ENCODE measurements at places on chromosomes 3 and 15. TPM values are rescaled to one million over a fixed set of nuclear protein-coding genes. Genes with fewer than 3 reads are reported as not detected.
A peak's percentile ranks its signal among the peaks of the same experiment; 100 is the strongest.

The ADAMTSL3 gene
- total RNA-seq = 20.0 TPM

The TNNC1 gene
- 1.2 TPM for total RNA-seq

The MORC1 gene
- not detected for total RNA-seq

The SNX22 gene
- total RNA-seq = not detected

The DUOXA2 gene
- total RNA-seq = 0.42 TPM

The DNAH12 gene
- 0.39 TPM for total RNA-seq

The ATP13A4 gene
- total RNA-seq = under 0.01 TPM

The MPI gene
- 43.2 TPM for total RNA-seq

The HYAL3 gene
- total RNA-seq = 2.1 TPM

The DUOX1 gene
- total RNA-seq = 0.58 TPM

The TM4SF4 gene
- total RNA-seq = 0.11 TPM

DNA sequence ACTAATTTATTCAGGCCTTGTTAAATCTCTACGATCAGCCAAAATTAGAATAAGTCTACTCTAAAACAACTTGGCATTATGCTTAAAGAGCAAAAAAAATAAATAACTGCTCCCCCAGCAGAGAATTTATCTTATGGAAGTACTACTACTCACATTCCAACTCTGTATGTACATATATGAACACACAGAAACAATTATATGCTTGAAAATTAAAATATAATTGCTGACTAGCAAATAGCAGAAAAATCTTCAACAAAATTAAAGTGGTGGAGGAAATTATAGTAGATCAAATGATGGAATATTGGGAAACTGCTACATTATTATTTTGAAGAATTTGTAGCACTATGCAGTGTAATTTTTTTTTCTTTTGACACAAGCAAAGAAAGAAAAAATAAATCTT lies 580.9 kb downstream of the MECOM start:
- H3K4me3 ChIP-seq = no peak overlapping the region
- H3K36me3 ChIP-seq = no peaks in the 10 kb centered on the region
- no peak for DNase-seq

DNA sequence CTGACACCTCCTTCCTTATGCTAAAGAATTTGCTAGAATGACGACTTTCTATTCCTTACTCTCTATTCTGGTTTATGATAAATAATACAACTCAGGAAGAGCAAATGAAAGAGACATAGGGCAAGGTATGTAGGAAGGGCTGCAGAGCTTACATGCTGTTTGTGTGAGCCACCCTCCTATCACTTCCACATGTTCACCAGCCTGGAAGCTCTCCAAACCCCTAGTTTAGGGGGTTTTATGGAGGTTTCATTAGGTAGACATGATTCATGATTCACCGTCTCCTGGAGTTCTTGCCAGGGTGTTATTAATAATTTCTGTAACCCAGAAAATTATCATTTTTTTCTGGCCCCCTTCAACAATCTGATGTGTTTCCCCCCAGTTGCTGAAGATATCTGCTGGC lies 172.1 kb upstream of the COL8A1 start:
- H3K27ac ChIP-seq = no peak overlapping the region
- H3K27me3 ChIP-seq = no peaks in the 10 kb centered on the region
- no peak overlapping the region for H3K4me3 ChIP-seq
- no peak for DNase-seq
- H3K4me1 ChIP-seq = no peaks in the 10 kb centered on the region

DNA sequence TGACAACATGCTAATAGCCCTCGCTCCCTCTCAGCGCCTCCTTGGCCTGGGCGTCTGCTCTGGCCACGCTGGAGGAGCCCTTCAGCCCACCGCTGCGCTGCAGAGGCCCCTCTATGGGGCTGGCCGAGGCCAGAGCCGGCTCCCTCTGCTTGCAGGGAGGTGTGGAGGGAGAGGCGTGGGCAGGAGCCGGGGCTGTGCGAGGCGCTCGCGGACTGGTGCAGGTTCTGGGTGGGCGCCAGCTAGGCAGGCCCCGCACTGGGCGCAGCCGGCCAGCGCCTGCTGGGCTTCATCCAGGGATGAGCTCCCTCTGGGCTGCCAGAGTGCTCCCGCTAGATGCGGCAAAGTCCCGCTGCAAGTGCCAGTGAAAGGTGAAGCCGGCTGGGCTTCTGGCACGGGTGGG lies 21.0 kb upstream of the DNAJC13 start:
- no peak overlapping the region for H3K27ac ChIP-seq
- H3K27me3 ChIP-seq = no peaks in the 10 kb centered on the region
- H3K4me3 ChIP-seq = no peak overlapping the region
- H3K36me3 ChIP-seq = no peaks in the 10 kb centered on the region
- H3K4me1 ChIP-seq = no peaks in the 10 kb centered on the region

DNA sequence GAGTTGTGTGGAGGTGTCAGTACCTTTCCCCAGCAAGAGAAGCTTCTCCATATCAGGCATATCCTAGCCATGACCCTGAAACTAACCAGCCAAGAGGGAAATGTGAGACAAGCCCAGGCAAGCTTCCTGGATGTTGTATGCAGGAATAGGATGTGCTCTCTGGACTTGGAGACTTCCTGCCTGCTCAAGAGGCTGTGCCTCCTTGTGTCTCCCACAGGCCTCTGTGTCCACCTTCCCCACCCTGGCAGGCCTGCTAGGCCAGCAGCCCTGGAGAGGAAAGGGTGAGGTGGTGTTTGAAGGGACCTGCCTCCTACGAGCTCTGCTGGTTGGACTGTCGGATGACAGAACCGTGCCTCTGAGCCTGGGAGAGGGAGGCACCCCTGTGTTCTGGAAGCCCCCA lies 2.1 kb upstream of the DYNLT2B start:
- H3K27me3 ChIP-seq = no peaks in the 10 kb centered on the region
- peaks cover 5% of the 10 kb centered on the region for H3K4me1 ChIP-seq
- H3K27ac ChIP-seq = no peak overlapping the region
- no peaks in the 10 kb centered on the region for H3K36me3 ChIP-seq
- no peak overlapping the region for H3K4me3 ChIP-seq

GRCh38 chr15:63212050-63213004 lies 22.9 kb downstream of the RAB8B start:
- no peak overlapping the region for H3K4me3 ChIP-seq
- no peak for DNase-seq
- H3K4me1 ChIP-seq = peaks cover 37% of the 10 kb centered on the region
- no peaks in the 10 kb centered on the region for H3K27me3 ChIP-seq
- no peaks in the 10 kb centered on the region for H3K36me3 ChIP-seq

DNA sequence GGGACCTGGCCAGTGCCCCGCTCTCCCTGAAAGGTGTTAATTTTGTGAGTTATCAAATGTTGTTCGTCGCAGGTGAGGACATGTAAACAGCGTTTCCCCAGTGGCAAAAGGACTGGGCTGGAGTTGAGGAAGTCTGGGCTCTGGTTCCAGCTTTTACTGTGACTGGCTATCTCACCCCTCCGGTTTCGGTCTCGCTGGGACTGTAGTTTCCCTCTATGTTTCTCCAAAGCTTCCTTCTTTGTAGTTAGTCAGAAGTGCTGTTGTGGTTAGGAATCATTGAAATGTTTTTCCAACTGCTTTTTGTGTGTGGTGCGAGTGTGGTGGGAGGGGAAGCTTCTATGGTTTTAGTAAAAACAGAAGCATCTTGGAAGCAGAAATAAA lies 990 bp upstream of the CLDN1 start:
- H3K4me1 ChIP-seq = peaks cover 32% of the 10 kb centered on the region
- H3K4me3 ChIP-seq = peak overlapping the region; percentile 5
- H3K36me3 ChIP-seq = no peaks in the 10 kb centered on the region
- H3K27ac ChIP-seq = no peak overlapping the region
- H3K27me3 ChIP-seq = no peaks in the 10 kb centered on the region
- DNase-seq = no peak

GRCh38 chr3:127706312-127706711 lies 33.6 kb downstream of the ABTB1 start:
- H3K4me3 ChIP-seq = no peak overlapping the region
- no peak for DNase-seq
- peak overlapping the region; percentile 70 for H3K27ac ChIP-seq
- H3K27me3 ChIP-seq = no peaks in the 10 kb centered on the region
- H3K4me1 ChIP-seq = peaks cover 62% of the 10 kb centered on the region

DNA sequence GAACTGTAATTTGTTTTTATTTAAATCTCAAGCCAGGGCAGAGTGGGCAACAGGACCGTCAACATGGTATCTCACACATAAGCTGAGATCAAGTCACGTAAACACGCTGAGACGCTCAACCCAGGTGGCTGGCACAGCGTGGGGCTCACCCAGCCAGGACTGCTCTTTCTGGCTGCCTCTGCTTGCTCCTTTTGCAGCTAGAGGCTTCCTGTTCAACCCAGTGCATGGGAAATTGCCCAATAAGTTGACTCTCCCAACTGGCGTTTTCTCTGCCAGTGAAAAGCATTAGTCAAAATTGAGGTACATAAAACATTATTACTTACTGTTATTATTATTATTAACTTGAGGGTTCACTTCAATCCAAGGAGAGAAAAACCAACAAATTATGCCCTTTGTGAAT lies 398.1 kb downstream of the NR2F2 start:
- no peak overlapping the region for H3K4me3 ChIP-seq
- no peaks in the 10 kb centered on the region for H3K27me3 ChIP-seq
- DNase-seq = no peak
- H3K27ac ChIP-seq = no peak overlapping the region
- H3K36me3 ChIP-seq = no peaks in the 10 kb centered on the region

DNA sequence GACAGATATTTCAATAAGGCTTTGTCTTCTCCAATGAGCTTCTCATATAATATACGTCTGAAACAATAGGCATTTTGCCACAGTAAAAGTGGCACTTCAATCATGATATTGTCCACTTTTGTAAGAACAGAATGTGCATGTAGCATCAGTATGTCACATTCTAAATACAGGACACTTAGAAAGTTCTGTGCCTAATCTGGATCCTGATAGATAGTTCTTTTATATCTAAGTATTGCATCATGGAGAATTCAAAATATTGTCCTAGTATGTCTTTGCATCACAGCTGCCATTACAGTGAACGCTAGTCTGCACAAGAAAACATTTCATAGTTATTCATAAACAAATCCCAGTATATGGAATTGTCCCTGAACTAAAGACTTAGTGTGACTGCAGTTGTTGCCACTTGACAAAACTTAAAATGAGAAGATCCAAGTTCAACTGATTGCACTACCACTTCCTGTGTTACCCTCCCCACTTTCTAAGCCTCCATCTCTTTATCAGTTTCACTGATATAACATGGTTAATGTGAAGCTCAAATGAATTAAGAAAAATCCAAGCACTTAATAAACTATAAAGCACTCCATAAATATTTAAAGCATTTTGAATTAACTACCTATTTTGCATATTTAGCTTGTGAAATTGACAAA lies 19.6 kb downstream of the LRRFIP2 start:
- peaks cover 13% of the 10 kb centered on the region for H3K4me1 ChIP-seq
- no peak overlapping the region for H3K4me3 ChIP-seq
- H3K36me3 ChIP-seq = no peaks in the 10 kb centered on the region
- H3K27ac ChIP-seq = no peak overlapping the region
- no peak for DNase-seq
- H3K27me3 ChIP-seq = no peaks in the 10 kb centered on the region

GRCh38 chr15:91238644-91239425 lies 138.8 kb downstream of the SV2B start:
- H3K4me1 ChIP-seq = no peaks in the 10 kb centered on the region
- no peak overlapping the region for H3K27ac ChIP-seq
- H3K4me3 ChIP-seq = no peak overlapping the region
- no peak for DNase-seq

GRCh38 chr3:45145223-45145622 lies 955 bp downstream of the CDCP1 start:
- peaks cover 33% of the 10 kb centered on the region for H3K27me3 ChIP-seq
- no peak overlapping the region for H3K27ac ChIP-seq
- H3K36me3 ChIP-seq = no peaks in the 10 kb centered on the region
- H3K4me1 ChIP-seq = peaks cover 19% of the 10 kb centered on the region

DNA sequence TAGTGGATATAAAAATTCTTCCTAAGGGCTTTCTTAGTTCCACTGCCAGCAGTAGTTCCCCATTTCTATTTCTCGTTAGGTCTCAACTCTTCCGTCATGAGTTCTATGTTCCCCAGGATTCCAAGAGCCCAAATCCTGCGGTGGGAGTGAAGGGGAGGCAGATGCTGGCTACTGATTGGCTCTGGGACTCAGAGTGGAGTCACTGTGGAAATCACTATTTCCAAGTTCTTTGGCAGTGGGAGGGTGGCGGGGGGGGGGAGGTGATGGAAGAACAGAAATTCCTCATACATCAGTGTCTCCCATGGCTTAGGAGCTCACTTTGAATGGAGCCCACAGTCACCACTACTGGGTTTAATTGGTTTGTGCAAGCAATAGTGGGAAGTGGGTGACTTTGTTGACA lies 5.6 kb downstream of the CCR1 start:
- no peak overlapping the region for H3K27ac ChIP-seq
- H3K27me3 ChIP-seq = no peaks in the 10 kb centered on the region
- no peaks in the 10 kb centered on the region for H3K4me1 ChIP-seq
- H3K36me3 ChIP-seq = no peaks in the 10 kb centered on the region

- H3K27me3 ChIP-seq = no peaks in the 10 kb centered on the region
- H3K4me3 ChIP-seq = peak overlapping the region; percentile 86
- H3K27ac ChIP-seq = peak overlapping the region; percentile 92
- peak; percentile 95 for DNase-seq
These were observed 1.9 kb upstream of the NLGN1 start for GRCh38 chr3:173395412-173396181.

DNA sequence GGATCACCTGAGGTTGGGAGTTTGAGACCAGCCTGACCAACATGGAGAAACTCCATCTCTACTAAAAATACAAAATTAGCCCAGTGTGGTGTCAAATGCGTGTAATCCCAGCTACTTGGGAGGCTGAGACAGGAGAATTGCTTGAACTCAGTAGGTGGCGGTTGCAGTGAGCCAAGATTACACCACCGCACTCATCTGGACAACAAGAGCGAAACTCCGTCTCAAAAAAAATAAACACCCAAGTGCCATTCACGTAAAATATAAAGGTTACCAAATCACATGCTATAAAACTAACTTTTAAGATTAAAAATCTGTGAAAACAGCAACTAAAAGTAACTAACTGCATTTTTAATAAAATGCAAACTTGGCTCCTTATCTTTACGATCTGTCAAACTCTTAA lies 8.9 kb downstream of the TRIM59 start:
- no peak overlapping the region for H3K4me3 ChIP-seq
- no peaks in the 10 kb centered on the region for H3K4me1 ChIP-seq
- H3K36me3 ChIP-seq = no peaks in the 10 kb centered on the region
- DNase-seq = no peak
- no peaks in the 10 kb centered on the region for H3K27me3 ChIP-seq
- no peak overlapping the region for H3K27ac ChIP-seq

DNA sequence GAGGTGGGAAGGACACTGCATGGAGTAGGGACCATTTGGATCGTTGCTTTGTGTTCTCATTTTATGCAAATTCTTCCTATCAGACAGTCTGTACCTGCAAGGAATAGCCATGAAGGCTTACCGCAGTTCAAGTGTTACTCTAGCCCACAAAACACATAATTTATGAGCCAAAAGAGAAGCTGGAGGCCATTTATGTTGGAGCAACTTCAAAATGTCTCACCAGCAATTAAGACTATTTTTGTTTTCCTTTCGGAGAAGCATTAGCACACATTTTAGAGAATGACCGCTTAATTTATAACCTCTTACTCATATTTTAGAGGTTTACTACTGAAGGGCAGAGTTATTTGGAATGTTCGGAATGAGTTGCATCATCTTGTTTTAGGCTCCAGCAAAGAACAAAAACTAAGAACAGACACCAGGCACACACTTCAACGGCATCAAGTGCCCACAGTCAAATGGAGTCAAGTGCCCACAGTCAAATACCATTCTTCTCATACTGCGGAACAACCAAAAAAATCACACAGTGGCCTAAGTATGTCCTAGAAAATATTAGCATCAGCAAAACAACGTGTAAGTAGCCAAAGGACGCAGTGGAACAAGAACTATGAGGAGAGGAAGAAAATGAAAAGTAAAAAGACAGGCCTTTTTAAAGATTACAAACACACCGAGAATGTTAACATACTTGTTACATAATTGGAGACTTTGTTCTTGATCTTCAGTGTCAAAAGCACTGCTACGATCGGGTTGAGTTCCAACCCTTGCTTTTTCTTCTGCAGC lies 17.5 kb upstream of the GOLGA8J start:
- DNase-seq = no peak
- H3K36me3 ChIP-seq = no peaks in the 10 kb centered on the region
- H3K4me3 ChIP-seq = no peak overlapping the region
- H3K27ac ChIP-seq = no peak overlapping the region
- H3K27me3 ChIP-seq = no peaks in the 10 kb centered on the region
- no peaks in the 10 kb centered on the region for H3K4me1 ChIP-seq

Data from esophagus muscularis mucosa (tissue), 4 donors.